ENCODE measurements at places on chromosomes 7 and 10. TPM values are rescaled to one million over a fixed set of nuclear protein-coding genes. Genes with fewer than 3 reads are reported as not detected.

- H3K36me3 ChIP-seq: no peaks in the 10 kb centered on the region
- no peaks in the 10 kb centered on the region for H3K4me1 ChIP-seq
- H3K4me3 ChIP-seq: no peak overlapping the region
- no peaks in the 10 kb centered on the region for H3K27me3 ChIP-seq
These were observed 91.6 kb upstream of the IKZF1 start for GRCh38 chr7:50212666-50213621.

- no peak overlapping the region for H3K4me3 ChIP-seq
- H3K27me3 ChIP-seq: no peaks in the 10 kb centered on the region
- no peaks in the 10 kb centered on the region for H3K36me3 ChIP-seq
- H3K4me1 ChIP-seq: peaks cover 3% of the 10 kb centered on the region
- DNase-seq: no peak
- H3K27ac ChIP-seq: no peak overlapping the region
These were observed 70.4 kb downstream of the ASB13 start for GRCh38 chr10:5595994-5596471.

GRCh38 chr10:50470345-50470744 lies 153.4 kb downstream of the SGMS1 start:
- no peaks in the 10 kb centered on the region for H3K36me3 ChIP-seq
- H3K27me3 ChIP-seq: no peaks in the 10 kb centered on the region
- DNase-seq: no peak
- peaks cover 2% of the 10 kb centered on the region for H3K4me1 ChIP-seq
- H3K4me3 ChIP-seq: no peak overlapping the region

DNA sequence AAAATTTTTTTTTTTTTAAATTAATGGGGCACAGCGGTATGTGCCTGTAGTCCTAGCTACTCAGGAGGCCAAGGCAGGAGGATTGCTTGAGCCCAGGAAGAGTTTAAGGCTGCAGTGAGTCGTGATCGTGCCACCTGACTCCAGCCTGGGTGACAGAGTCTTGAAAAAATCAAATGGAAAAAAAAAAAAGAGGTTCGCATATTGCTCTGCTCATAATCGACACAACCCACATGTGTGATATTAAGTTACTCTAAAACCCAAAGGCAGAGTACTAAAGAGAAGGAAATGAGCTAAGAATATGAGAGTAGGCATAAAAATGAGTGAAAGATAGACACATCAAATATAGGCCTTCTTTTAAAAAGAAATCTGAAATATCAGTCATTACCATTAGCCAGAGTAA lies 66.3 kb downstream of the IGF2BP3 start:
- H3K4me3 ChIP-seq: no peak overlapping the region
- H3K27me3 ChIP-seq: no peaks in the 10 kb centered on the region
- H3K27ac ChIP-seq: no peak overlapping the region
- H3K36me3 ChIP-seq: no peaks in the 10 kb centered on the region
- DNase-seq: no peak

- no peaks in the 10 kb centered on the region for H3K4me1 ChIP-seq
These were observed 133.5 kb downstream of the ST7 start for GRCh38 chr7:117086788-117087187.

- H3K27ac ChIP-seq: peak overlapping the region; percentile 100
- no peak overlapping the region for H3K4me3 ChIP-seq
- H3K4me1 ChIP-seq: no peaks in the 10 kb centered on the region
- H3K27me3 ChIP-seq: no peaks in the 10 kb centered on the region
- no peaks in the 10 kb centered on the region for H3K36me3 ChIP-seq
These were observed 3.1 kb downstream of the KLLN start for GRCh38 chr10:87860156-87860795.

DNA sequence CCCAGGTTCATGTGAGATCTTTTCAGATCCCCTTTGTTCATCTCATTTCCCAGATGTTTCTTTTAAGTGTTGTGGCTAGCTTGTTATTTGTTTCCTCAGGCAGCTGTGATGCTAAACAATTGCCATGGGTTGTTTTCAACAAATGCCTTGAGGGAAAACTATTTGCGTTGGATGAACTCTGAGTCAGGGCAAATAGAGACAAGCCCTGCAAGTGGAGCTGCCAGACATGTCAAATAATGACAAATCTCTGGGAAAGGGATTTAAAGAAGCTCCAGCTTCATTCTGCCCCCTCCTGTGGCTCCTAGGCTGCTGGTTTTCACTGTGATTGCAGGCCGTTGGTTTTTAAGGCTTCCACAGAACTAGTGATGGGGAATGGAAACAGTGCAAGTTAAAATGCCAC lies 272.4 kb upstream of the SP8 start:
- no peak overlapping the region for H3K27ac ChIP-seq
- no peaks in the 10 kb centered on the region for H3K4me1 ChIP-seq
- no peak for DNase-seq
- H3K4me3 ChIP-seq: no peak overlapping the region
- no peaks in the 10 kb centered on the region for H3K27me3 ChIP-seq

- H3K27ac ChIP-seq: peak overlapping the region; percentile 11
- H3K27me3 ChIP-seq: no peaks in the 10 kb centered on the region
- peaks cover 27% of the 10 kb centered on the region for H3K36me3 ChIP-seq
- no peak for DNase-seq
- H3K4me1 ChIP-seq: peaks cover 7% of the 10 kb centered on the region
- H3K4me3 ChIP-seq: no peak overlapping the region
These were observed 68.5 kb downstream of the ITGA8 start for GRCh38 chr10:15651175-15651574.

GRCh38 chr7:134212576-134213546 lies 85.7 kb downstream of the LRGUK start:
- H3K27me3 ChIP-seq: no peaks in the 10 kb centered on the region
- H3K36me3 ChIP-seq: no peaks in the 10 kb centered on the region
- H3K4me3 ChIP-seq: no peak overlapping the region
- H3K27ac ChIP-seq: no peak overlapping the region
- no peaks in the 10 kb centered on the region for H3K4me1 ChIP-seq

- no peaks in the 10 kb centered on the region for H3K27me3 ChIP-seq
- no peak for DNase-seq
- H3K4me1 ChIP-seq: no peaks in the 10 kb centered on the region
These were observed 26.5 kb downstream of the PDE1C start for GRCh38 chr7:32043688-32044087.

DNA sequence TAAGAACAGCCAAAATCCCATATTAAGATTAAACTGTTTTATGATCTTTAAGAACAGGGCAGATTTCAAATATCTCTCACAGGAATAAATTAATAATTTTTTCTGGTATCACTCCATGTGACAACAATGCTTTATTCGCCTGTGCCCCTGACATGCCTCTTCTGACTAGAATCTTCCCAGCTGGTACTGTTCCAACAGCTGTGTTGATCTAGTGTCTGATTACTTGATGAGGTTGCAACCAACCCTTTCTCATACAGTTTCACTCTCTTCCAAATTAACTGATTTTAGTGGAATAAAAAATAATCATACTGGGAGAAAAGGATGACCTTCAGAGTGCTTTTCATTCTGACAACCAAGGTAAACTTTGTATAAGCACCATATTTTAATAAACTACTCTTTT lies 151.9 kb downstream of the CHRM2 start:
- no peaks in the 10 kb centered on the region for H3K27me3 ChIP-seq
- no peaks in the 10 kb centered on the region for H3K4me1 ChIP-seq
- no peak for DNase-seq

The GRB10 gene
- 53.4 TPM for total RNA-seq

The CALHM3 gene
- total RNA-seq: not detected

GRCh38 chr10:69807122-69807521 lies 5.4 kb downstream of the COL13A1 start:
- H3K36me3 ChIP-seq: no peaks in the 10 kb centered on the region
- no peak overlapping the region for H3K27ac ChIP-seq
- H3K4me3 ChIP-seq: no peak overlapping the region
- no peaks in the 10 kb centered on the region for H3K27me3 ChIP-seq

DNA sequence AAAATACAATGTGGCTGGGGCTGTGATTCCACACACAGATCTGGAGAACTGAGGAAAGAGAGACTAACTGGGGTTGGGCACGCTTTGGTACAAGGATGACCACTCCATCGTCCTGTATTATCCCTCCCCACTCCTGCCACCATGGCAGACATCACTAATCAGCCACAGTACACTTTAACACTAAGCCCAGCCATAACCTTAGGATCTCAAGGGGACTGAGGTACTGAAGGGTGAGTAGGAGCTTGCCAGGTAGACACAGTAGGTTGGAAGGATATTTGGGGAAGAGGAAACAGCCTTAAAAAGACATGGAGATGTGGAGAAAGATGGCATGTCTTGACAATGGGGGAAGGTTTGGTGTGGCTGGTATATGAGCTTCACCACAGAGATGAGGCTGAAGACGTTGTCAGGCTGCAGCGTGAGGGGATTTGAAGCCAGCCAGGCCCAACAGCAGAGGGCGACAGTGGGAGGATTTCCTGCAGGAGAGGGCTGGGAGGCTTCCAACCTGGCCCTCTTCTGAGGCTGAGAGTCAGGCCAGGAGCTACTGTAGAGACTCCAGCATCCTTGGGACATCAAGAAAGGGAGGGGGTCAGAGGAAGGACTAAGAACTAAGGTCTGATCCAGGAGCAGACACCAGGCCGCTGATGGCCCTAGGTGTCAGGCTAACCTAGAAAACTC lies 58.6 kb upstream of the COL13A1 start:
- H3K27ac ChIP-seq: no peak overlapping the region
- H3K27me3 ChIP-seq: no peaks in the 10 kb centered on the region
- H3K36me3 ChIP-seq: no peaks in the 10 kb centered on the region
- no peak for DNase-seq

The PTEN gene
- 96.3 TPM for total RNA-seq

- DNase-seq: no peak
- H3K27me3 ChIP-seq: no peaks in the 10 kb centered on the region
- no peaks in the 10 kb centered on the region for H3K36me3 ChIP-seq
These were observed 67.1 kb upstream of the MAGI2 start for GRCh38 chr7:79520543-79520942.

DNA sequence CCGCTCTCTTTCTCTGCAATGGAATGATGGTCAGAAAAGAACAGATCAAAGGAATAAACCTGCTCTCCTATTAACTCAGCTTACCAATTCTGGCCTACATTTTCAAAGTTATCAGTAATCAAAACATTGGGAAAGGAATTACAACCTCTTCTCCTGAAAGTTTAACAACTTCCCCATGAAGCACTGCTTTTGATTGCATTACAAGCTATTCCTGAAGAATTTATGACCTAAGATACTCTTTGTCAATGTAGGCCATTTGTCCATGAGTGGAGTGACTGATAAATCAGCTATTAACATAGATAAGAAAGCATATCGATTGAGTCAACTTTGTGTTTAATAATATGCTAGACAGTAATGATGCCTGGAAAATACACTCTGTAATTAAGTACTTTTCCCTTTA lies 271.7 kb upstream of the C7orf33 start:
- no peak overlapping the region for H3K4me3 ChIP-seq
- DNase-seq: no peak
- H3K27ac ChIP-seq: no peak overlapping the region

DNA sequence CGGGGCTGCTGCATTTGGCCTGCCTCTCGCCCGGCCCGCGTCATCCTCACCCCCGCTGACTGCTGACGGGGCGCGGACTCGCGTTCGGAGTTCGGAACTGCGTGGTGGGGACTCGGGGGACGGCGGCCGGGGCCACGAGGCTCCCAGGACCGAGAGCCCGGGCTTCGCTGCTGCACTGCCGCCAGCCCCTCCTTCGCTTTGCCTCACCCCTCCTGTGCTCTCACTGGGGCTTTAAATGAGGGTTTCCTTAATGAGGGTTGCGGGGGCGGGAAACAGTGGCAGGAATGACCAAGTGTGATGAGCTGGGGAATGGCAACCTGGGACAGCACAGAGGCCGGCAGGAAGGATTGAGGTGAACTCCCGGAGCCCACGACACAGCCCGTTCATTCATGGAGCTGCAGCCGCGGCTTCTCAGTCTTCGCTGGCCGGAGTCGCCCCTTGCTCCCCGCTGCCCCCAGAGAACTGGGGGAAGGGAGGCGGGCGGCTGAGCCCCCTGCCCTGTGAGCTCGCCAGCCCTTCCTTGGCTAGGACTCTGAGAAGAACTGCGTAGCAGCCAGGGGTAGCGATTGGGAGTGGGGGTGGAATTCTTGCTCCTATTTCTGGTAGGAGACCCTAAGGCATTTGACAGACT lies 1.5 kb upstream of the LRRC4 start:
- H3K4me3 ChIP-seq: peak overlapping the region; percentile 68
- peaks cover 8% of the 10 kb centered on the region for H3K4me1 ChIP-seq
- no peaks in the 10 kb centered on the region for H3K27me3 ChIP-seq
- no peak overlapping the region for H3K27ac ChIP-seq
- no peaks in the 10 kb centered on the region for H3K36me3 ChIP-seq

The FFAR4 gene
- not detected for total RNA-seq

DNA sequence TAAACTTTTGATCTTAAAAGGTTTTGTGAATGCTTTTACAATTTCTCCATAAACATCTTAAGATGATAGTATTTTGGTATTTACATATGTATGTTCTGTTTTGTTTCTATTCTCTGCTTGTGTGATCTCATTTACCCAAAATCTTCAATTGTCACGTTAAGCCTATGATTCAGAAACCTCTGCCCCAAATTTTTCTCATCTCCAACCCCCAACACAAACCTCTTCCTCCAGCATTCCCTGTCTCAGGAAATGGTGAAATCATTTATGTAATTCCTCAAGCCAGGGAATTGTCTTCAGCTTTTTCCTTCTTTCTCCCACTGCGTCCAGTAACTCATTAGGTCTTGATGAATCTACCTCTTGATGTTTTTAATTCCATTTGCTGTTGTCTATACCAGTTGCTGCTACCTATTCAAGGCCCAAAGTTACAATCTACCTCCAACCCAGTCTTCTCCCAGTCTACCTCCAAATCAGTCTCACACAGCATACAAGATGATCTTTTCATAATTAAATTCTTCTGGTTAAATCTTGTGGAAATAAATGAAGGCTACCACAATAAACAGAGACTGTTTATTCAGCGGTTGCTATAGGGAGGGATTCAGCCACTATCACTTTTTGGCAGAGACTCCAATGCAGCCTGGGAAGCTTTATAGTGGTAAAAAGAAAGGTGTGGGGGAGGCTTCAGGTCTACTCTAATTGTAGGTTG lies 5.8 kb downstream of the CFAP69 start:
- H3K27ac ChIP-seq: no peak overlapping the region
- no peak overlapping the region for H3K4me3 ChIP-seq
- H3K36me3 ChIP-seq: no peaks in the 10 kb centered on the region
- peaks cover 2% of the 10 kb centered on the region for H3K4me1 ChIP-seq

DNA sequence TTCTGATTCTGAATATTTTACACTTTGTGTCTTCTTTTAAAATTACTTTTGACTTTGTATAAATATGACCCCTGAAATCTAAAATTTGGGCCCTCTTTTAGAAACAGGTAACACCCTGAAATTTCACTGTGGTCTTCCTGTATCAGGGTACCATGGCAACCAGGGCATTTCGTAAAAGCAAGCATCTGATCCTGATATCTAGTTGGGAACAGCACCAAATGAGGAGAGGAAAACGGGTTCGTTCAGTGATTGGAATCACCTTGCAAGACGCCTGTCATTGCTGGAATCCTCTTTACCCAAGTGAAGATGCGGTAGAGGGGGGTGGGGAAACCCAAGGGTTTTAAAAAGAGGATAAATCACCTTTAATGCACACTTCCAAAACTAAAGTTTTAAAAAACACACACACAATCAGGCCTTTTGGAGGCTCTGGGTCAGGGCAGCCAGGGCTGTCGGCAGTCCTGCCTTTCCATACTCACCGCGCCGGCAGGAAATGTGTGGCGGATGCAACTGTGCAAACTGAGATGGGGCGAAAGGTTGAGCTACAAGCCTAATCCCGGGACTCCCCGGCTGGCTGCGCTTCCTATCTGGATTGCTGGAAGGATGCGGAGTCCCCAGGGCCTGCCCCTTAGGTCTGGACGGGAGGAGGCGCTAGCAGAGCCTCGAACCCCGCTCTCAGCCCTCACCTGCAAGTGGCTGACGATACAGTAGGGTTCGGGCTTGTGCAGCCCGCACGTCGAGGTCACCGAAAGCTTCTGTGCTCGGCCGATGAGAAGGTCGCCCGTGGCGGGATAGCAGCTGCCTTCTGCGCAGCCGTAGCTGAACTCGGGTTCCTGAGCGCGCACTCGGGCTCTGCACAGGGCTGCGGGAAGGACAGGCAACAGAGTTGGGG lies 1.8 kb downstream of the LAMB1 start:
- H3K27me3 ChIP-seq: no peaks in the 10 kb centered on the region
- DNase-seq: no peak
- H3K27ac ChIP-seq: peak overlapping the region; percentile 81
- H3K4me3 ChIP-seq: peak overlapping the region; percentile 89
- peaks cover 12% of the 10 kb centered on the region for H3K36me3 ChIP-seq

Data from ascending aorta (tissue), 2 donors.